Activated CD4-positive, alpha-beta T cell treated with anti-CD3 and anti-CD28 coated beads, Interleukin-2, Interleukin-6, amounts not matched to agents 100 ng/mL and 50 ng/mL, durations not matched to agents 16 hours and 8 hours (primary cell): ENCODE measurements at places on chromosomes 3 and 15.

DNA sequence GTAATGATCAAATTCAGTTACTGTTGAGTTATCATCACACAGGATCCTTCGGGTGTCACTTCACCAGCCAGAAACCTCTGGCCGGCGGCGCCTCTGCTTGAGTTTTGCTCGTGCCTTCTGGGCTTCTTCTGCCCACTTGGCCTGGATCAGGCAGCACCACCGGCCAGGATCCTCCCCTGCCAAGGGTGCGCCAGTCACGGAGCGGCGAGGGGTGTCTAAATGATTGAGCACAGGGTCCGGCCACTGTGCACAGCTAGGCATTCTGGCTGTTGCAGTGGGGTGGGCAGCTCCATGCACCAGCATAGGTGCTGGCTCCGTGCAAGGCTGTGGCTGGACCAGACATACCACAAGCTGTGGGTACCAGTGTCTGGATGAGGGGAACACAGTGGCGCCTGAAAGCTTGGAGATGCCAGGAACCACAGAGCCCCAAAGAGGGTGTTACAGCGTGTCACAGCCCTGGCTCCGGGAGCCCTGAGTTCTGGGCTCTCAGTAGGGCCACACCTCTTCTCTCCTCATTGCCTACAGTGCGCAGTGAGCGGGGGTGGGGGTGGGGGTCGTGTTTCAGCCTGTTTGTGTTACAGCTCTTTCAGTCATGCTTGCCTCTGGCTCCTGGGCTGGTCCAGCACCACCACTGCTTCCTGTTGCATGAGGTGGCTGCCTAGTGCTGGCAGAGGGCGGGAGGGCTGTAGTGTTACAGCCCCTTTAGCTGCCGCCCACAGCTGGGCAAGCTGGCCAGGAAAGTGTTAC is 169.4 kb downstream of the FNDC3B start:
- DNase-seq = no peak

GRCh38 chr3:127000761-127001160 is 17.8 kb downstream of the PLXNA1 start:
- no peak for DNase-seq

- no peak for DNase-seq
Measured at GRCh38 chr3:83438188-83438587, 1520.6 kb upstream of the CADM2 start.

GRCh38 chr3:173336261-173336660 is 61.3 kb upstream of the NLGN1 start:
- DNase-seq = no peak

DNA sequence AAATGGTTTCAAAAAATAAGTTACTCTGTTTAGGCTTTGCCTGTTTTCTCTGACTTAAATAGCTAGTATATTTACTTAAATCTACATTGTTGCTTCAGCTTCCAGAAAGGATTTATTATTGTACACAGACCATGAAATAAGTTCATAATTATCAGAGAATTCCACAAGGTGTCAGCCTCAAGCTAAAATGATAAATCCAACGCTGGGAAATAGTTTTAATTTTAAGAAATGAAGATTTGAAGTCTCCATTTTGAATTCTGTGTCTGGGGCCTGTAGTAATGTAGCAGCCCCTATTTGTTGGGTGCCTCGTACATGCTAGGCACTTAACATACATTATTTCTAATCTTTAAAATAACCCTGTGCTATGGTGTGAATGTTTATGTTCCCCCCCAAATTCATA is 92.6 kb upstream of the KCNMB2 start:
- DNase-seq = no peak

DNA sequence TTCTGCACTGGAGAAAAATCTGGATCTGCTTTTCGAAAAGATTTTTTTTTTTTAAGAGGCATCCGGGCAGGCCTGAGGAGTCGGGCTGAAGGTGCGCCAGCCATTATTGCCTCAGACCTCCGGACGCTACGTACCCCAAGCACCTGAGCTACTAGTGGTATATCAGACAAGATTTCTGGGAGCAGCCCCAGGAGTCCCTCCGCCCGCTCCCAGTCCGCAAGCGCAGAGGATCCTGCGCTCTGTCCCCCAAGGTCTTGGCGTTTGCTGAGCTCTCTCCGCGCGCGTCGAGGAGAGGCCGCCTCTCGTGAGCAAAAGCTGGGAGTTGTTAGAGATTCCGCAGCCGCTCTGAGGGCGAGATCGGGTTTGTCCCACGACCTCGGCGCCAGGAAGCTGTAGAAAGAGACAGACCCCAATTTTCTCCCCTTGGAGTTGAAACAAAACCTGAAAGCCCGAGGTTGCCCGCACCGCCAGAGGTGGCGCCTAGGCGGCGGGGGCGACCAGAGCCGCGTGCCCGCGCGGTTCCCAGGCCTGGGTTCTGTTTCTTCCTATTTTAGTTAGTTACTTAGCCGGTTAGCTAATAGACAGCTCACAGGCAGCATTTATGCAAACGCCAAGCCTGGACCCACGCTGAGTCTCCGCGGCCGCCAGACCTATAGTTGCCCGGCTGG is 72.5 kb upstream of the POLG start:
- DNase-seq = no peak

DNA sequence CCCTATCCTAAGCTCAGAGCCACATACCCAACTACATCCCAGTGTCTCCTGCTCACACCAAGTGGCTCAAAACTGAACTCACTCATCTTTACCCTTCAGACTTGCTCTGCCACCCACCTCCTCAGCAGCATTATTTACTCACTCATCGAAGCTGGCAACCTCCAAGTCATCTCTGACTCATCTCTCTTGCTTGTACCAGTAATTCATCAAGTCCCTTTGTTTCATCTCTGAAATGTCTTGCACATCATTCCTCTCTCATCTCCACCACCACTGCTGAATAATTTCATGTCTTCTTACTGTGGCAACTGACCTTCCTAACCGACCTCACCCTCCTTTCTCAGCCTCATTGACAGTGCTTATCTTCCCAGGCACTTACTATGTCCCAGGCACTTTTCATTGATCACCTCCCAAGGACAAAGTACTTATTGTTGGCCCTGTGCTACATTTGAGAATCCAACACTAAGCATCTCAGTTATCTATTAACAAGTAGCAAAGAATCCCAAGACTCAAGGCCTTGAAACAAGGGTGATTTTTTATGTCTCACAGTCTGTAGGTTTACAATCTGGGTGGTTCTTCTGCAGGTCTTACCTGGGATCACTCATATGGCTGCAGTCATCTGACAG is 82.0 kb downstream of the MRPL46 start:
- DNase-seq = peak; percentile 76

DNA sequence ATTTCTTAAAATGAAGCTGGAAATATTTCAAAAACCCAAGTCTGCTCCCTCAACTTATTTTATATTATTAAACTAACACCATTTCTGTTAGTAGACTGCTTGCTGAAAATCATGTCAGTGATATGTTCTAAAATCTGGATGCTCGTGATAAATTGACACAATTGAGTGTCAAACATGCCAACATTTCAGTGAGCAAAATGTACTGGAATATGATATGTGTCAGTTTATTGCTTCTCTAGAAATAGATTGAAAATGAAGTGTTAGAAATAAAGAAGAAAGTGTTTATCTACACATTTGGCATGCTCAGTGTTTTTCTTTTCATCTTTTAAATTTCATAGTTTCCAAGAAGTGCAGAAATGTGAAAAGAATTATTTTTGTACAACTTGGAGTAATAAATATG is 624.6 kb downstream of the SI start:
- no peak for DNase-seq

DNA sequence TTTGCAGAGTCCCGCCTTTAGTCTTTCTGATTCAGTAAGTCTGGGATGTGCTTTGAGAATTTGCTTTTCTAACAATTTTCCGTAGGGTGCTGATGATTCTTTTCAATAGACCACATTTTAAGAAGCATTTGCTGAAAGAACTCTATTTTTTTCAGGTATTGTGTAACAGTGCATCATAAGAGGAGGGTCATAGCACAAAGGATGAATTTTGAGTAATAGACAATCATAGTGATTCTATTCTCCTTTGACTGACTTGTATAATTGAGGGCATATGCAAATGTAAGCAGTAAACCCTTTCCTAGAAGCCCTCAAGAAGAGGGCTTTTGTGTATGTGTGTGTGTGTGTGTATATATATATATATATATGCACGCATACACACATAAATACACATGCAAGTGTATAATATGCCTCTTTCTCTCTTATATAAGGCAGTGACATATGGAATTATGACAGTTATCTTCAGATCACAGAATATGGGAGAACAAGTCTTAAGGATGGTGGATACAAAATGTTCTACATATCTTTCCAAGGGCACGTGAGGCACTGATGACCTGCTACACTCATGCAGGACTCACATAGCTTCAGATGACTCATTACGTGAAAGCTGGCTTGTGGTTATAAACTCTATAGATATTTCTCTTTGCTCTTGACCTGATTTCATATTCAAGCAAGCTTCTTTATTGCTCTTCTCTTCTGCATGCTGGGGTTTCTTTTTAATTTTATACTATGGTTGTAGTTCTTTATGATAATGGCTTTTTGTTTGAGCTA is 6.5 kb upstream of the PLSCR1 start:
- peak; percentile 56 for DNase-seq
